ENCODE measurements at places on chromosomes 16 and 17.

DNA sequence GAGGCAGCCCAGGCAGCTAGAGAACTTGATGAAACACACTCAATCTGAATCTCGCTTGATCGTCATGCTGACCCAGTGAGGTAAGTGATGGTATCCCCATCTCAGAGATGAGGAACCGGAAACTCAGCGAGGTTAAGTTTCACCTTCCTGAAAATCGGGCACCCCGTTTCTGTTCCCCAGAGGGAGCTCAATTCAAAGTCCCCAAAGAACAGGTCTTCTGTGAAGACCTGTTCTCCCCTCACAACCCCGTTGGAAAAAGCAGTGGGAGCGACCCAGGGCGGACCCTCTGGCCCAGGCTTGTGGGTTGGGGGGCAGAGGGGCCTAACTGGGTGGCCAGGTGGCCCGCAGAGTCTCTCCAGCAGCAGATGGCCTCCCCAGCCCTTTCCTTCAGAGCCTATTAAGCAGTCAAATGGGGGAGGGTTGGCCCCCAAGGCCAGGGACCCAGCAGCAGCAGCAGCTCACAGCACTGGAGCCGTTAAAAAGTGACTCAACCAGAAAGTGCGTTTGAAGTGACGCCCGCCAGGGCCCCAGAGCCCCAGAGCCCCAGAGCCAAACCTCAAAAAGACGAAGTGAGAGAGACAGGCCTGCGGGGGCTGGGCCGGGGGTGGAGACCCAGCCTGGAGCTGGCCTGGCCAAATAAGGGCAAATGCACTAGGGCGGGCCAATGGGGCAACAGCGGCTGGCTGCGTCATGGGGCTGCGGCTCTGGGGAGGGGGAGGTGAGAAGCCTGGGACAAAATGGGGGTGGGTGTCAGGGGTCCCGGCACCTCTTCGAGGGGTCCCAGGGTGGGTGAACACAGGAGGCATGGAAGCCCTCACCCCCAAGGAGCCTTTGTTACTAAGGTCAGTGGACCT lies 9.2 kb upstream of the TSPOAP1 start:
- no peak for DNase-seq

DNA sequence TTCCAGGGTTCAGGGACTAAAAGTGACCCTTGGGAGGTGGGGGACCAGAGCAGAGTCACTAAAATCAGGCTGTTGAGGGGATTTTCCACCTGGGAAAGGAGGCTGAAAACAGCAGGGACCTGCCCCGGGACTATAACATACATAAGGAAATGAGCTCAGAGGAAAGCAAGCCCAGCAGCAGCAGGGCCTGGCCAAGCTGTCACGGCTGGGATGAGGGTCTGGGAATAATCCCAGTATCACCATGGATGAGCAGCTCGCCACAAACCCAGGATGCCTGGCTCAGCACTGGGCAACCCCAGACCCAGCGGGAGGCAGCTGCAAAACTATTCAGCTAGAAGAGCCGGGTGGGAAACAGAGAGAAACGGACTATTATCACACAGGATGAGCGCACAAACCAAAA lies 72.4 kb downstream of the RPH3AL start:
- DNase-seq, result no peak

DNA sequence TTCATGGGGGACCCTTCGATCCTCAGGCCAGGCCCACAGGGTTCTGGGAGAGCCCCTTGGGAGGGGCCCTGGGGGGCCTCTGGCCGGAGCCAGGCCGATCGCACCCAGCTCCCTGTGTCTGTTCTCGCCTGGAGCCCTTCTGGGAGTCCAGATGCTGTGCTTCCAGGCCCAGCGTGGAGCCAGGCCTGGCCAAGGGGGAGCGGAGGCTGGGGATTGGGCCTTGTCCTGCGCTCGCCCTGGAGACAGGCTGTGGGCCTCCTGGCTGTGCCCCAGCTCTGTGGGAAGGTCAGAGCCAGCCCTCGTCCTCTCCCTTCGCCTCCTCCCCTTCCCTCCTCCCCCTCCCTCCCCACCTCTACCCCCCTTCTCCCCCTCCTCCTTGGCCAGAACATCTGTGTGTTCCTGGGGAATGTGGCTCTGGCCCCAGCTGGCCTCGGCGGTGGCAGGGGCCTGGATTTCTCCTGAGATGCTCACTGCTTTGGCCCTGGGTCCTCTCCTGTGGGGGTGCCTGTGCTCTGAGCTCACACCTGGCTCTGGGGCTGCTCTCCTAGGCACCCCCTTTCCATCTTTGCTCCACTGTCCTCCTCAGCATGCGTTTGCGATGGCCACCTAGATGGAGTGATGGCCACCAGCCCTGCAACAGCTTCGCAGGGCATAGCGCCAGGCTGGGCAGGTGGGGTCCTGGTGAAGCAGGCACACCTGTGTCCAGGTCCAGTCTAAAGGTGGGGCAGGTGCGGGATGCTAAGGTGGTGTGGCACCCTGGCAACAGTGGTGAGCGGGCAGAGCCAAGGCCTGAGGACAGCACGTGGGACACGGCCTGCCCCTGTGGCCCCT lies 90.6 kb upstream of the CIBAR2 start:
- DNase-seq, result no peak

DNA sequence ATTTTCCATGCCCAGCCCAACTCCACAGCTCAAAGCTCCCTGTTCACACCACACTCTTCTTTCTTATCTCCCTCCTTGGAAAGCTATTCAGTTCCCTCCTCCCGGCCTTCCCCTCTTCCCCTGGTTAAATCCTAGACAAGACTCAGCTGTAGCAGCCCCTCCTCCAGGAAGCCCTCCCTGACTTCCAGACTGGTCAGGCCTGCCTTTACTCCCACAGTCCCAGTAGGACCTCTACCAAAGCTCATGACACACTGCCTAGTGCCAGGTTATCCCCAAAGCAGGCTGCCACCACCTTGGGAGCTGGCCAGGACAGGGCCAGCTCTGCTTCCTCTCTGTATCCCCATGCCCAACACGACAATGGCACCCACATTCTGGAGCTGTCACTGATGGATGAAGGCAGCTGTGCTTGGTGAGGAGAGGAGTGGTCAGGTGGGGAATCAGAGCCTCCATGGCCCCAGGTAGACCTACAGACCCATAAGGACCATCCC lies 50.0 kb downstream of the BEAN1 start:
- no peak for DNase-seq

- DNase-seq, result no peak
Measured at GRCh38 chr17:73785496-73785895, 141.3 kb upstream of the SDK2 start.

DNA sequence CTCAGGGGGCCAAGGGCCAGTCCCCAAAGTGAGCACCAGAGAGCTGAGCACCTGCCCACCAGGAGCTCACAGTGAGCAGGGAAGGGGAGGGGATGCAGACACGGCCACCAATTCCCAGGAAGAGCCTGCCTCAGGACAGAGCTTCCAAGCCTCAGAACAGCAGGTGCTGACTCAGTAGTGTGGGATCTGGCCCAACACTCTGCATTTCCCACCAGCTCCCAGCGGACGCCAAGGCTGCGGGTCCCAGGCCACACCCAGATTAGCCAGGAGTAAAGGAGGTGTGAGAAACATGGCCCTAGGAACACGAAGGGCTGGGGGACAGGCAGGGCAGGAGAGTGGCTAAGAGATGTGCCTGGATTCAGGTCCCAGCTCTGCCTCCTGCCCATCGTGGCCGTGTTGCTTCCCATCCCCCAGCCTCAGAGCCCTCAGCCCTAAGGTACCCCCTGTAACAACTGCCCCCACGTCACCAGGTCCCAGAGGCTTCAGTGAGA lies 28.4 kb upstream of the EIF1 start:
- no peak for DNase-seq

DNA sequence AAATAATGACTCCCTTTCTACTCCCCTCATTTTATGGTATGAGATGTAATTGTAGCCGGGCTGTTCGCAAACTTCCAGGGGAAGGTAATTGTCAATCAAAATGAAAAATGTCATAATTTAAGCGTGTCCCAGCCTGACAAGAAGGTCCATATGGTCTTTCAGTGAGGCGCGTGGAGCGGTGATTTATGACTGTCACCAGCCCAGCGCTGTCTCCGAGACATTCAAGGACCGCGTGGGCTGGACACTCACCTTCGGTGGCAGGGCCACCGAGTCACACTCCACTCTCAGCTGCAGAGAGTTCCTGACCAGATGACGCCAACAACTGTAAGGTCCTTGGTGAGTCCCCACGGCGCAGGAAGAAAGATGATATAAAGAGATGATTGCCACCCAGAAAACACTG lies 157.7 kb upstream of the TNRC6C start:
- no peak for DNase-seq

DNA sequence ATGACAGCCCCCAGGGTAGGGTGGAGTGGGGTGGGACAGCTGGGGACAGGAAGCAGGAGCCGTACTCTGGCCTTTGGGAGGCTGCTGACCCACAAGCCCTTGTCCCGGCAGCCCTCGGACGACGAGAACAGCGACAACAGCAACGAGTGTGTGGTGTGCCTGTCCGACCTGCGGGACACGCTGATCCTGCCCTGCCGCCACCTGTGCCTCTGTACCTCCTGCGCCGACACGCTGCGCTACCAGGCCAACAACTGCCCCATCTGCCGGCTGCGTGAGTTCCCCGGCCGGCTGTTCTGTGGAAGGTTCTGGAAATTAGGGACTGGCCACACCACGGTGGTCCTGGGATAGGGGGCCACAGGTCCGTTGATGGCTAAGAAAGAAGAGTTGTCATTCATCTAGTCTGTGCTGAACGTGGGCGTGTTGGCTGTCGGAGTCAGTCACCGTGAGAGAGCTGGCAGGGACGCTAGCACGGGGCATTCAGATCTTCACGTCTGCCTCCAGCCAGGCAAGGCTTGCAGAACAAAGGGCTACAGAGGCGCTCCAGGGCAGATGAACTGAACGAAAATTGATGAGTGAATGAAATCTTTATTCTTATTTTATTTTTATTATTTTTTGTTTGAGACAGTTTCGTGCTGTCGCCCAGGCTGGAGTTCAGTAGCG lies 19.8 kb upstream of the NUDT16L1 start:
- DNase-seq, result no peak

DNA sequence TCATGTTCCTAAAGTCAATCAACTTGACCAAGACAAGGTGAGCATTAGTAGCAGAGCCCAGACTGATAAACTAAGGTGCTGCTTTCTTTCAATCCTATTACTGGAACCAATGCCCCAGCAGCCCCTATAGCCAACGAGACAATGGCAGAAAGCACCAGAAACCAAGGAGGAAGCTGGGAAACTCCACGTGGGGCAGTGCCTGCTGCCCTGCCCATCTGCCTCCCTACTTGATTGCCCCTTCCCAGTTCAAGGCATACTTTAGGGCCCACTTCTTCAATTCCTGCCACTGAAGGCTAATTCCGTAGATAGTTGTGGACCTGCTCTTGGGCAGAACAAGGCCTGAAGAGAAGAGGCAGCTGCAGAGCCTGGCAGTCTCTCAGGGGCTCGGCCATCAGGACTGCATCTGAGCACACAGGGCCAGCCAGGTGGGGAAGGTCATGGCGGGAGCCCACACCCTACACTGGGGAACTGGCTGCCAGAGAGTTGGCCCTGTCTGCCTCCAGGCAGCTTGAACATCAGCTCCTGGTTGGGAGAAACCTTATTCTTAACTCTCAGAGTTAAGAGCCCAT lies 30.9 kb downstream of the WSB1 start:
- DNase-seq, result no peak

DNA sequence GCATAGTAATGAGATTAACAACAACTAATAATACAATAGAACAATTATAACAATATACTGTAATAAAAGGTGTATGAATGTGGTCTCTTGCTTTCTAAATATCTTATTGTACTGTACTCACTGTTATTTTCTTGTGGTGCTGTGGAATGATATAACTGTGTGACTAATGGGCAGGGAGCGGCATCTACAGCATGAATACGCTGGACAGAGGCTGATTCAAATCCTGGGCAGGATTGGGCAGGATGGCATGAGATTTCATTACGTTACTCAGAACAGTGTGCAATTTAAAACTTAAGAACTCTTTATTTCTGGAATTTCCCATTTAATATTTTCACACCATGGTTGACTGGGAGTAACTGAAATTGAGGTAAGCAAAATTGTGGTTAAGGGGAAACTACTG lies 1239.8 kb upstream of the GOT2 start:
- DNase-seq, result no peak

- DNase-seq, result no peak
Measured at GRCh38 chr17:30235386-30236296, at the start of gene SLC6A4. Gene SLC6A4, minus strand, starts transcription at chr17:30235697. Its CDS starts 13,739 bp downstream, at chr17:30221958.

Measured in cortex of kidney (tissue), 1 donor.